ENCODE measurements at places on chromosomes 4 and X.

GRCh38 chr4:71004281-71004851 is 10.9 kb downstream of the DCK start:
- no peak for DNase-seq

DNA sequence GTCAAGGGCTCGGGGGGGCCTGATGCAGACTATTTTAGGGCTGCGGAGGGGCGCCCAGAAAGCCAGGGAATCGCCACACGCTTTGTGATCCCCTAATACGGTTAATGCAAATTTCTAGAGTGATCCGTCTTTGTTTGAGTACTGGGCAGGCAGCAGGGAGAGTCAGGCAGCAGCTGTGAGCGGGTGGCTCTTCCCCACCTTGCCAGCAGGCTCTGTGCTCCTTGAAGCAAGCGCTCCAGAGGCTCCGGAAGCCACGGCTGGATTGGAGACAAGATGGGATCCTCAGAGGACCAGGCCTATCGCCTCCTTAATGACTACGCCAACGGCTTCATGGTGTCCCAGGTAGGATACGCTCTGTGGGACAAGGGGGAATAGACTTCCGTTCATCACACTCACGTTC is at the start of gene ASMT:
Gene ASMT (plus strand): TSS at position 133 of the 400 bp plus-strand sequence. CDS start 141 bp downstream, at position 274.
- no peak for DNase-seq

DNA sequence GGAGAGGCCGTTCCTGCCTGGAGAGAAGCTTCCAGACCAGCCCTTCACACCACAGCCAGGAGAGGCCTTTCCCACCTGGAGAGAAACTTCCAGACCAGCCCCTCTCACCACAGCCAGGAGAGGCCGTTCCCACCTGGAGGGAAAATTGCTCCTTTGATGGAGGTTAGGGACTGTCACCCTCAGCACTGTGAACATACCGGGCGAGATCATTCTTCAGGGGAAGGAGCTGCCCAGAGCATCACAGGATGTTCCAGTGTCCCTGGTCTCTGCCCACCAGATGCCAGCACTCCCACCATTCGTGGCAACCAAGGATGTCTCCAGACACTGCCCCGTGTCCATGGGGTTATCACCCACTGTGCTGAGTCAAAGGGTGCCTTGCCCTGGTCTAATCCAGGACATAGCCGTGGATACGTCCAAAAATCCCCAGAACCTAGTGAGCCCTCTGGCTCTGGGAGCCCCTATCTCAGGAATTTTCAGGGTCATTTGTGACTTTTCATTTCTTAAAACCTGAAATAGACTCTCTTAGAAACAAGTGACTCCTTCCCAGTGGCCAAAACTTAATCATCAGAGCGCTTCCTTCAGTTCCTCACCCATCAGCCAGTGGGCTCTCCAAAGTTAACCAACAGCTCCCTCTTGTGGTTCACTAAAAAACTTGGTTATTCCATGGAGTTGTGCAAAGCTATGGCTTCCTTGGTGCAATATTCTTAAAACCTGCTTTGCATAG is 80.2 kb downstream of the CRMP1 start:
- DNase-seq: peak; percentile 87

DNA sequence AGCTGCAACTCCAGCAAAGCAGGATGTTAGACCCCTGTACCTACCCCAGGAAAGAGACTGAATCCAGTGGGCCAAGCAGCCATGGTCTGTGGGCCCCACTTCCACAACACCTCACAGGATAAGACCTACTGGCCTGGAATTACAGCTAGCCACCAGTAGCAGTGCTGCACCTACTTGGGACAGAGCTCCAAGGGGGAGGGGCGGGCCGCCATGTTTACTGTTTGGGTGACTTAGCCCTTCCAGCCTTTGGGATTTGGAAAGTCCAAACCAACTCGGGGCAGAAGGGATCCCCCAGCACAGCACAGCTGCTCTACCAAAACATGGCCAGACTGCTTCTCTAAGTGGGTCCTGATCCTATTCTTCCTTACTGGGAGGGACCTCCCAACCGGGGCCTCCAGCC is 9.1 kb upstream of the TMSB15B start:
- no peak for DNase-seq

GRCh38 chrX:136039968-136040367 is 54.7 kb downstream of the SLC9A6 start:
- no peak for DNase-seq

DNA sequence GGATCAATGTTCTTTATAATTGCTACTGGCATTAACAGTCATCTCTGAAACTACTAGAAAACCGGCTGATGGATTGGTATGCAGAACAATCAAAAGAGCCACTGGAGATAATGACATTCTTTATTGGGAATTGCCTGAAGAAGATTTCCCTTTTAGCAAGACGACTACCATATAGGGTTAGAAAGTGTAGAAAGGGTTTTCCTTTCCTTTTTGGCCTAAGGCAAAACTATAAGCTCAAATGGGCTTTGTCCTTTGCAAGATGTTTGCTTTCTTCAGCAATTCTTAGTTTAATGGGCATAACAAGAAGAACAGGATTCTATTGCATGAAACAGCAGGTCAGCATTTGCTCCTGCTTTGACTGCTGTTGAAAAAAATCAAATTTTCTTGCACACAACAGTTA is 214.2 kb upstream of the PCDH10 start:
- DNase-seq: no peak

- DNase-seq: no peak
Measured at GRCh38 chr4:57053508-57053907, 56.7 kb downstream of the IGFBP7 start.

DNA sequence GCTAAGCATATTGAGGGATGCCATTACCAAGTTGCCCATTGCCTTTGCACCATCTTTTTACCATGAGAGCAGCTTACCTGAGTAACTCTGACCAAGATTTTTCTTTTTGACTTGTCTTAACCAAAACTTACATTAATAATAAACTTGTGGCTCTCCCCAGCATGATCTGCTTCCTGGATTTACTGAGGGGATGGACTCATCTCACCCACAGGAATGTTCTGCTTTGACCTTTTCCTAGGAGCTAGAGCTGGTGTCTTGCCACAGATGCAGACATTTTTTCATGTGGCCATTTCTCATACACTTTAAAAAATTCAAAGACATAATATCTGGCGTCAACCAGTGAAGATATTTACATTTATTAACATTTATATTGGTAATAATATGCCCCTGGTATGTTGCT is 79.2 kb upstream of the EFHC2 start:
- DNase-seq: no peak

- DNase-seq: no peak
Measured at GRCh38 chr4:65083076-65083475, 587.2 kb downstream of the EPHA5 start.

GRCh38 chr4:45078201-45078600 is 351.8 kb upstream of the GNPDA2 start:
- no peak for DNase-seq

DNA sequence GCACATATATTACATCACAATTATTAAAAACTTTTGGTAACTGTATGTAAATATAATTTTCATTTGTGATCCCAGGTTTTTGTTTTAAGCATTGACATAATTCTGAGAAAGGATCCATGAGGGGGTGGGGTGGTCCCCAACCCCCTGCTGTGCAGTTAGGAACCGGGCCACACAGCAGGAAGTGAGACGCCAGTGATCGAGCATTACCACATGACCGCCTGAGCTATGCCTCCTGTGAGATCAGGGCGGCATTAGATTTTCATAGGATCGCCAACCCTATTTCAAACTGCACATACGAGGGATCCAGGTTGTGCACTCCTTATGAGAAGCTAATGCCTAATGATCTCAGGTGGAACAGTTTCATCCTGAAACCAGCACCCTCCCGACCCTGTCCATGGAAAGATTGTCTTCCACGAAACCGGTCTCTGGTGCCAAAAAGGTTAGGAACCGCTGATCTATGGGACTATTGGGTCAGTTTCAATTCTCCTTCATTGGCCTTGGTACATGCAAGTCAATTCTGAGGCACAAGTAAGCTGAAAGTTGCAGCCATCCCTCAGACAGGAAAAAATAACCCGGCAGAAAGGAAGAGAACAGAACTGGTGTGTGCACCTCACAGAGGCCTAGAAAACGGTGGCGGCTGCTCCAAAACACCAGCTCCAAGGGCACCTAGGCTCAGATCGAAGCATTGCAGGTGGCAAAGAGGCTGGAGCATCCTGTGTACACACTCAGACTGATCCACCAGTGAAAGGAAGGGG is 7.0 kb upstream of the TMSB4X start:
- DNase-seq: no peak

DNA sequence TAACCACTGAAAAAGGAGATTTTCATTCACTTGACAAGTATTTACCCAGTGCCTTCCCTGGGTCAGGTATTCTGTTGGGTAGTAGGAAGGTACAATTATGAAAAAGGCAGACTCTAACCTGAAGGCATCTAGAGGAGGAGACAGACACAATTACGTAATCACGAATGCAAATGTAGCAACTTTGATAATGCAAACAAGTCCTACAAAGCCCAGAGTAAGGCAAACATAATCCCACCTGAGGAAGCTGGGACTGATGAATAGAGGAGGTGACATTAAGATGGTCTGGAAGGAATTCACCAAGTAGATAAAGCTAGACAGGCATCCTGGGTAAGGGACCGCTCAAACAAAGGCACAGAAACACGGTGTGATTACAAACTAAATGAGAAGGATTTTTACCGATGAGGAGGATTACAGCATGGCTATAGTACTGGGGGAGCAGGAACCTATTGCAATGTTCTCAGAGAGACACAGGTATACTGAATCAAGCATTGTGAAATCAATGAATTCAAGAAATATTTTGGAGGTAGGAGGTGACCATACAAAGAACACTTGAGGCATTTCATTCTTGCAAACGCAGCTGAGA is 37.1 kb downstream of the TMEM150C start:
- no peak for DNase-seq

Data from RKO (cell line).